Cerebellar nuclear complex (tissue), 1 donor: ENCODE measurements at places on chromosomes 2 and 18.

- DNase-seq: no peak
Observed at GRCh38 chr2:230821261-230821990, 43.3 kb upstream of the ITM2C start.

GRCh38 chr2:231917280-231918066 lies 8.7 kb downstream of the NPPC start:
- DNase-seq: no peak

DNA sequence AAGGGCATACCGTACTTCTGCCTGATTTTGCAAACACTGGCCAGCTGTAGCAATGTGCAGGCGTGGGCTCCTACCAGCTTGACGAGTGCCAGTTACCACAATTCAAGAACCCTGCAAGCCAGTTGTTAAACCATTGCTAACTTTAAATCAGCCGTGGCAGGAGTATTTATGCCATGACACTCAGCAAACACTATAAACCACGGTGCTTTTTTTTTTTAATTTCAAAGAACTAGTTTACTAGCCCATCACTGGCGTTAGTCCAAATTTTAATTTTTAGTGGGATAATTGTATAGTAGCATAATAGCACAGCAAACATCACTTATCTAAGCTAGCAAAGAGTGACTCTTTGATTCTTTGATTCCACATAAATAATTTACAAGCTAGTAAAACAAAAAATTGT lies 111.1 kb downstream of the COL4A4 start:
- DNase-seq: no peak

DNA sequence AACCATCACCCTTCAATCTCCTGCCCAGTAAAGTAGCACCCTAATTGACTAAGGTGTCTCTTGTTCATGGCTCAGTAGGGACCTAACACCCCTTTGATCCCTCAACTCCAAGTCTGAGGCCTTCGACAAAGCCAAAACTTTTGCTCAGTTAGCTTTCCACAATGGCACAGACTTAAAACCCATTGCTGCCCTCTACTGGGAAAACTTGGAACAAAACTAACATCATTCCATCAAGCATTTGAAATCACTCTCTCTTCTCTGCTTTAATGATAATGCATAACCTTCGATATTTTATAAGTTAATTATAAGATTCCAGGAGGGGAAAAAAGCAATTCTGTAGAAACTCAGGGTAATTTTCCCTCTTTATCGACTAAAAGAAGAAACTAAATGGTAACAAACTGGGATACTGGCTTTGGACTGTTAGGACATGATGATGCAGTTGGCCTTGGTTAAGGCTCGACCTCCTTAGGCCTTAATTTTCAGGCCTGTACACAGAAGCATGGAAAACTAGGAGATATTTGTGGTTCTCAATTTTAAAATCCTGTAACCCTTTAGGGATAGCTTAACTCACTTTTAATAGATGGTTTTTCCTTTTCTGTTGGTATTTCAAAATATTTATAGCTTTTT lies 127.8 kb downstream of the STK39 start:
- peak; percentile 14 for DNase-seq

DNA sequence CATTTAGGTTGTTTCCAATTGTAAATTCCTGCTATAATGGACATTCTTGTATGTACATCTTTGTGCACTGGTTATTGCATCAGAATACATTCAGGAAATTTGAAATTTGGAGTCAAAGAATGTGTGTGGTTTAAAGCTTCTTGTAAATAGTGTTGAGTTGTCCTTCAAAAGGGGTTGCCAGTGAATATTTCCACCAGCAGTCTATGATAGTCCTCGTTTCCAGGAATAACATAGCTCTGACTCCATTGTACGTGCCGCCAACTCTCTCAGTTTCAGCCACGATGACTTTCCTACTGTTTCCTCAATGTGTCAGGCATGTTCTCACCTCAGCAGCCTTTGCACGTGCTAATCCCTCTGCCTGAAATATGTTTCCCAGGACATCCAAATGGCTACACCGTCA lies 10.9 kb upstream of the HS6ST1 start:
- DNase-seq: no peak

- no peak for DNase-seq
Observed at GRCh38 chr18:50839996-50840395, 20.2 kb upstream of the MRO start.

GRCh38 chr2:171595896-171596295 lies 73.6 kb downstream of the CYBRD1 start:
- DNase-seq: no peak

GRCh38 chr18:75429975-75430374 lies 2.5 kb upstream of the SMIM21 start:
- no peak for DNase-seq

DNA sequence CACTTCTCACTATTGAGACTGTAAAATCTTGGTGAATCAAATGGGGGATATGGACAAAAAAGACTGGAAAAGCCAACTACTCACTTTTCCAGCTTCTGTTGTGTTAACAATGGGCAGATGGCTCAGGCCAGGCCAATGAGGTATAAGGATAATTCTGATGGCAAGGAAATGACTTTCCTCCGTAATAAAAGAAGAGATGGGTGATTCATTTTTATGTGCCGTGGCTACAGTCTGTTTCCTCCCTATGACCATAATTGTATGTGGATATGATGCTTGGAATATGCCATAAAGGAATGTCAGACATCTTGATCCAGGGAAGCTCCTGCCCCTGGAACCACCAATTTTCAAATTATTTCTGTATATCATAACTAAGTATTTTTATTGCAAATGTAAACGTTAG lies 406.8 kb downstream of the CCDC85A start:
- no peak for DNase-seq
